AML-193 (cell line): ENCODE measurements at places on chromosomes 1 and 21.
A peak's percentile ranks its signal among the peaks of the same experiment; 100 is the strongest.

DNA sequence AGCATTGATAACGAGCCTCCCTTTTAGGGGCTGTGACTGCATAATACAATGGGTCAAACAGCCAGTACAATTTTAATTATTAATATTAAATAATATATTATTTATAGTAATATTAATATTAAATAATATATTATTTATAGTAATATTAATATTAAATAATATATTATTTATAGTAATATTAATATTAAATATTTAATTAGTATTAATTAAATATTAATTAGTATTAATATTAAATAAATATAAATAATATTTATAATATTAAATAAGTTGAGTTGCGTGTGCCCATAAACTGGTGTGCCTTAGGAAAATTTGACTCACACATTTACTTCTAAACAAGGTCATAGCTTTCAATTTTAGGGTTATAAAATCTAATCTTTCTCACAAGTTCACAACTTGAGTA is 509.3 kb upstream of the RGS18 start:
- DNase-seq, result no peak

- DNase-seq, result no peak
Observed at GRCh38 chr1:63601912-63602311, 8.7 kb downstream of the PGM1 start.

DNA sequence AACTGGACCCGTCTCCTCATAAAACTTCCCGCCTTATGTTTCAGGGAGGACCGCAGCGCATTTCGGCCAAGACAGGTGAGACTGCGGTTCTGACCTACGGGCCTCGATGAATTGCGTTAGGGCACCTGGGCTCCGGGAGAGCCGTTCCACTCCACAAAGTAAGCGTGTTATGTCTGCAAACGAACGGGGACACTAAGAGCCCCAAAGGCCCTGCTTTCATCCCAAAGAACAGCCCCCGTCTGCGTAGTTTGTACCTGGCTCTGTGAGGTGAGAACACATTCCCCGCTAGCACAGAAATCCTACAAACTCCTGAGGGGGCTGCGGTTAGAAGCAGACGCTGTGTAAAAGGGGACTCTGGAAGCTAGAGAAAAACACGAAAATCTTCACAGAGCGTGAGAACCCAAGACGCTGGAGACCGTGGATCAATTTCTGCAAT is 41.6 kb upstream of the PPIAL4F start:
- DNase-seq, result no peak

- no peak for DNase-seq
Observed at GRCh38 chr1:37038227-37039093, 4.1 kb upstream of the GRIK3 start.

DNA sequence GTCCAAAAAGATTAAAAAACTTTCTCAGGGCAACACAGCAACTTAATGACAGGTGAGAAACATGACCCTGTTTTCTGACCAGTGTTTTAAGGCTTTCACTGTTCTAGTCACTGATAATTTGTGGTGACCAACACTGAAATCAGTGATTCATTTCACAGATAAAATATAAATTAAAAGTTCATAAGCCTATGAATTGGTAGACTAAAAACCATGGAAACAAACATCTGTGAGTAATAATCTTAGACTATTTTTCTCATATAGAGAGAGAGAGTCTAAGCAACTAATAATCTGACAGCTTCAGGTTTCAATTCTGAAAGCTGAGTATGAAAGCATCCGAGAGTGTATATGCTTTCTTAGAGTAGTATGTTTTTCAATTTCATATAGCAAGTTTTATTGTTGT is 536.9 kb downstream of the ADGRL2 start:
- DNase-seq, result no peak

- no peak for DNase-seq
Observed at GRCh38 chr1:150596976-150597375, 17.6 kb upstream of the MCL1 start.

GRCh38 chr1:88302843-88303486 is 381.1 kb upstream of the PKN2 start:
- DNase-seq, result peak; percentile 3

GRCh38 chr1:10705953-10706352 is 90.5 kb downstream of the CASZ1 start:
- DNase-seq, result no peak

- no peak for DNase-seq
Observed at GRCh38 chr1:43536864-43537358, 6.2 kb downstream of the PTPRF start.

DNA sequence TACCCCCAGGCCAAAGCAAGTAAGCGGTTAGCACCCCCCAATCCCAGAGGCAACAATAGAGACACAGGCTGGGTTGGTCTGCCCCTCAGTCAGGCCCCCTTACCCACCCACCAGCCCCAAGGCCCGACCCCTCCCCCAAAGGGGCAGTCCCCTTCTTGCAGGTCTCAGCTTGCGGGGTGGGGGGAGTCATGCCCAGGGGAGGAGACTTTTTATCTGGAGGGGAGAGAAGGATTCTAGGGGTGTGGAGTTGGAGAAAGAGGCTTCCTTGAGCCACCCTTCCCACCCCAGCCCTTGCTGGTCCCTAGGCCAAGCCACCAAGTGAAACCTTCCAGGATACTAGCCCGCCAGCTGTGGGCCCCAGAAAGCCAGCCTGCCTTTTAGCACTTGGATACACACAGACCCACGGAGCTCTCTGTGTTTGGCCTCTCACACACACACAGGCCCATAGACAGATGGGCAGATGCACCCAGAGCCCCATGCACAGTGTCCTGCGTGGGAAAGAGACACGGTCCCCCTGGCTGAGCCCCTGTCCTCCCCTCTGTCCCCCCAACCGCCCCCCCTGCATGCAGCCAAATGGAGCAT is 7.1 kb downstream of the TMEM54 start:
- no peak for DNase-seq

DNA sequence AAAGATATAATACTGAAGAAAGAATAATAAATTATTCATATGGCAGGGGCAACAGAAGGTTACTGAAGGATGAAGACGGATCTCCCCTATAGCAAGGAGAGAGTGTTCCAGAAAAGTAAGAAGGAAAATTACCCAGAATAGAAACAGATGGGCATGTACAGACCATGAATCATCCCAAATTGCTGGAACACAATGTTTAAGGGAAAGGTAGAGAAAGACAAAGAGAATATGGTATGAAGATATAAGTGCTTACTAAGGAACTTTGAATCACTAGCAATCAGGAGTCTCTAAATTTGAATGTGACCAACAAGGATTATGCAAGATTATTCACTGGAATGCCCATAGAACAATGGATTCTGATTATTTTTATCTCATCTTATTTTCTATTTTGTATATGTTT is 375.4 kb downstream of the COL11A1 start:
- no peak for DNase-seq

- DNase-seq, result no peak
Observed at GRCh38 chr1:59669752-59670312, 144.9 kb upstream of the HOOK1 start.
